ENCODE measurements at places on chromosomes 11 and 22.

- DNase-seq = no peak
Measured at GRCh38 chr11:77190331-77191075, 62.5 kb downstream of the MYO7A start.

DNA sequence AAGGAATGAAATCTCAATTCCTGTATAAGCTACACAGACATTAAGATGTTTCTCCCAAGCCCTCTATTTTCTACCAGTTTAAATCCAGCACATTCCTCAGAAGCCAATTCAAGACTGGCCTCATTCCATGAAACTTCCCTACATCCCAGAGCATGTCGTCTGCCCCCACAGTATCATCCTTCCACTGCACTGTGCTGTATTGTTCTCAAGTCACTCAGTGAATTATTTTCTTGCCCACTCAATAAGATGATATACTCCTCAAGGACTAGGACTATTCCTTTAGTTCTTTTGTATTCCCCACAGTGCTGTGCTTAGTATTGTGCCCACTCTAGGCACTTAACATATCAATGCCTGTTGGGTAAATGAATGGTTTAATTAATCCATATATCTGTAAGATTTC is 203.1 kb upstream of the BLID start:
- no peak for DNase-seq

DNA sequence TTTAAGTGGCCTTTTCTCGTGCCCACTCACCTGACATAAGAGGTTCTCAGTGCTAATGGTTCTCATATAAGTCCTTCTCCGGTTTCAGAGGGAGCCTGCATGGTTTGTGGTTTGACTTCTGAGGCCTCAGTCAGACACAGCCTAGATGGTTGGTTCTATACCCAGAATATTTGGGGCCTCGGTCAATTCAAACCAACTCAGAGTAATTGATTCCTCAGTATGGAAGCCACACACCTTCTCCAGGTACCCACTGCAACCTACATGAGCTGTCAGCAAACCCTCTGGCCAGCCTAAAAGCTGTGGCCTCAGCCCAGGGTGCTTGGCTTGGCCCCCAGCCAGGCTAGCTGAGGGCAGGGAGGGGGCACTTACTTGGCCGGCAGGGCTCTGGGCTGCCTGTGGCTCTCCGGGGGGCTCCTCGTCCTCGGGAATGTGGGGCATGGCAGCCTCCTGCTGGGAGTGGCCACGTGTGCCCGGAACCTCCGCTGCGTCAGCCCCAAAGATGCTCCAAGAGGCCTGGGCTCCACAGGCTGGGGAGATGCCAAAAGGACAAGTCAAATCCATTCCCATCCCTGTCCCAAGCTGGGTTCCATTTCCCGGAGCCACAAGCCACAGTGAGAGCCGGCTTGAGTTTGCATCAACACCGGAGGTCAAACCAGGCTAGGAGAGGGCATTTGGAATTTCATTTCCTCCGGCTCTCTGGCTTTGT is 41.7 kb downstream of the IRAG1 start:
- no peak for DNase-seq

DNA sequence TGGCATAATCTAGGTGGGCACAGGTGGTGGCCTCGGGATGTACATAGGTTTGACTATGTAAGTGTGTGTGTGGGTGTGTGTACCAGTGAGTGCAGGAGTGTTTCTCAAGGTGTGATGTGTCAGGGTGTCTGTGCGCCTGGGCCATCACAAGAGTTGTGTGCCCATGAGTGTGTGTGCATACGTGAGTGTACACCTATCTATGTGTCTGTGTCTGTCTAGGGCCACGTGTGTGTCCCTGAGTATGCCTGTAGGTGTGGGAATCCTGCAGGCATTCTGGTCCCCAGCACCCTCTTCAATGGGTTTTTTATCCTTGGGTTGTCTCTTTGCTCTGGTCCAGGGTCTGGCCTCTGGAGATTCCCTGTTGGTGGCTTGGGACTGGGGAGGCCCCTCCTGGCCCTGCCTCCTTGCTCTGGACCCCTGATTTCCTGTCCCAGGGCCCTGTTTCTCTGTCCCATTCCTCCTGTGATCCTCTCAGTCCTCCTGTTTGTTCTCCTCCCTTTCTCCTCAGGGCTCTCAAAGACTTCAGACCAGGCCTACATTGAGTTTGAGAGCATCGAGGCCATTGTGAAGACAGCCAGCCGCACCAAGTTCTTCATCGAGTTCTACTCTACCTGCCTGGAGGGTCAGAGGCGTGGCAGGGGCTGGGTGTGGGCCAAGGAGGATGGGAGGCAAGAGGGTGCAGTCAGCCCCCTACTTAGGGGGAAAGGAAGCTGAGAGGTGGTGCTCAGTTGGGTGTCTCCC is 9.4 kb downstream of the INPPL1 start:
- DNase-seq = no peak

GRCh38 chr11:123681030-123681429 is 26.6 kb upstream of the SCN3B start:
- DNase-seq = no peak

DNA sequence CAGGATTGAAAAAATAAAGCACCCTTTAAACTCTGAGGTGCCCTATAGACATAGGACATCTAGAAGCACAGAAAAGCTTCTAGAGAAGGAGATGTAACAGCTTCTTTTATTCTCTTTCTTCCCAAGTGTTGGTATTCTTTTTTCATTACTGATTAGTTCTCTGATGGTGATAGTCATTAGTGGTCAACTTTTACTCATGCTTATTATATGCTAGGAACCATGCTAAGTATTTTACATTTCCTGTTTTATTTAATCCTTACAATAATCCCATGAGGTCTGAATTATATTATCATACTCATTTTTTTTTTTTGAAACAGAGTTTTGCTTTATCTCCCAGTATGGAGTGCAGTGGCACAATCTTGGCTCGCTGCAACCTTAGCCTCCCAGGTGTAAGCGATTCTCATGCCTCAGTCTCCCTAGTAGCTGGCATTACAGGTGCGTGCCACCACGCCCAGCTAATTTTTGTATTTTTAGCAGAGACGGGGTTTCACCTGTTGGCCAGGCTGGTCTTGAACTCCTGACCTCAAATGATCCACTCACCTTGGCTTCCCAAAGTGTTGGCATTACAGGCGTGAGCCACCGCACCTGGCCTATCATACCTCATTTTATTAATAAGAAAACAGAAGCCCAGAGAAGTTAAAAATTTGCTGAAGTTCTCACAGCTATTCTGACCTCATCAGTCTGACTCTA is 3.0 kb downstream of the C11orf52 start:
- no peak for DNase-seq
